Spinal cord (tissue), 10 donors: ENCODE measurements at places on chromosomes 2 and 18. TPM values are rescaled to one million over a fixed set of nuclear protein-coding genes. Genes with fewer than 3 reads are reported as not detected.

The IKZF2 gene
- 13.9 TPM for total RNA-seq

DNA sequence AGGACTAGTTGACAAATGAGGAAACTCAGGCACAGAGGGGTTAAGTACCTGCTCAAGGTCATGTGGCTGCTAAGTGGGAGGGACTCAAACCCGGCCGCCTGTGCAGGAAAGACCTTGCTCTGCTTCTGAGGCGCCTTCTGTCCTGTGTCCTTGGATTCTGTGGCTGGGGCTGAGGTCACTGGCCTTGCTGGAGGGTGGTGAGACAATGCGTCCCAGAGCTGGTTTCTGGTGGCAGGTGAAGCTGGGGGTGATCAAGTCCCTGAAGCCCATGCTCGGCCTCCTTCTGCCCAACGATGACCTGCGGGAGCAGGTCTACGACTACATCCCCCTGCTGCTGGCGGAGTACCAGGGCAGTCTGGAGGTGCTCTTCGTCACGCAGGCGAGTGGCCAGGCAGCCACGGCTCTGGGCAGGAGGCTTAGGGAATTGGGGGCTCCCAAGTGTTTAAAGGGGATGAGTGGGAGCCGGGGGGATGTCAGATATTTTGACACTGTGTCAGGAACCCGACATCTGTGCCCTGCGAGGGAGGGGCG is 16.1 kb downstream of the MROH2A start:
- no peak for DNase-seq

The MTX2 gene
- 42.9 TPM for total RNA-seq

GRCh38 chr2:220521551-220521950 is 894.1 kb downstream of the SLC4A3 start:
- DNase-seq, result no peak

The PTCD3 gene
- 125 TPM for total RNA-seq

The ACVR1 gene
- total RNA-seq, result 23.4 TPM

The TIMM21 gene
- 58.7 TPM for total RNA-seq
